Right cardiac atrium (tissue), 5 donors: ENCODE measurements at places on chromosomes 7 and 10. TPM values are rescaled to one million over a fixed set of nuclear protein-coding genes. Genes with fewer than 3 reads are reported as not detected.

- no peak for DNase-seq
Observed at GRCh38 chr10:127375461-127375860, 173.6 kb upstream of the NPS start.

DNA sequence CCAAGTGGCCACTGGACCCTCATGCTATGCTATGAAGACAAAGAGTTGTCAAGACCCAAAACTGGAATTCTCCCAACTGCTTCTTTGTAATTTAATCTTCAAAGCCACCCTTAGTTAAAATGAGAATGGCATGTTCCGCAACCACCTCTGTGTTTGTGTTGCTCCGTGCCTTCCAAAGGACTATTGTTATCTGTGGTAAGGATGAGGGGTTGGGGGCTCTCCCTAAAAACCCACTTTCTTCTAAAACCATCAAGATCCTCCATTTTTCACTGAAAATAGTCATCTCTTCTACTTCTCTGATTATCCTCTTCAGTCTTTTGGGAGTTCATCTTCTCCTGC is 222.1 kb upstream of the AOAH start:
- no peak for DNase-seq

- DNase-seq, result no peak
Observed at GRCh38 chr10:69934768-69935167, 117.9 kb upstream of the MACROH2A2 start.

Gene GET4
- total RNA-seq, result 20.1 TPM

Gene SPDYE6
- not detected for total RNA-seq
